ENCODE measurements at places on chromosomes 2 and 18. TPM values are rescaled to one million over a fixed set of nuclear protein-coding genes. Genes with fewer than 3 reads are reported as not detected.

TPGS2 gene
- 98.7 TPM for total RNA-seq

GPR39 gene
- 10.4 TPM for total RNA-seq

ONECUT2 gene
- not detected for total RNA-seq

POTEI gene
- total RNA-seq = 1.2 TPM

DAPL1 gene
- not detected for total RNA-seq

OTX1 gene
- total RNA-seq = not detected

LAMA1 gene
- 10.2 TPM for total RNA-seq

ABHD1 gene
- 0.29 TPM for total RNA-seq

SLC66A3 gene
- 47.6 TPM for total RNA-seq

UGT1A4 gene
- not detected for total RNA-seq

GTF2A1L gene
- not detected for total RNA-seq

MDH1 gene
- 574 TPM for total RNA-seq

WIPF1 gene
- total RNA-seq = 24.9 TPM

SLC5A7 gene
- not detected for total RNA-seq

HOXD12 gene
- not detected for total RNA-seq

Measured in breast epithelium (tissue), 4 donors.